Motor neuron (in vitro differentiated cells): ENCODE measurements at places on chromosomes 11 and 22. TPM values are rescaled to one million over a fixed set of nuclear protein-coding genes. Genes with fewer than 3 reads are reported as not detected.

DRD2 gene
- total RNA-seq, result 5.9 and 6.9 TPM in 2 replicates

BARX2 gene
- total RNA-seq, result 0.14 TPM in 1 of 2 replicates, not detected in the other

KRTAP5-2 gene
- total RNA-seq, result 0.71 TPM in 1 of 2 replicates, not detected in the other

PRG3 gene
- total RNA-seq, result not detected in 2 replicates

TENM4 gene
- total RNA-seq, result 17.4 and 24.6 TPM in 2 replicates

PRG2 gene
- total RNA-seq, result 0.34 and 1.1 TPM in 2 replicates

PKP3 gene
- total RNA-seq, result 0.38 and 1.0 TPM in 2 replicates

TBX10 gene
- not detected in 2 replicates for total RNA-seq

FJX1 gene
- 7.8 and 8.6 TPM in 2 replicates for total RNA-seq

OR8A1 gene
- total RNA-seq, result 0.13 TPM in 1 of 2 replicates, not detected in the other

OLFML1 gene
- 0.22 and 0.31 TPM in 2 replicates for total RNA-seq

TECTA gene
- 1.8 and 2.8 TPM in 2 replicates for total RNA-seq

FXYD2 gene
- 0.22 and 0.41 TPM in 2 replicates for total RNA-seq

CCDC15 gene
- total RNA-seq, result 2.4 and 3.2 TPM in 2 replicates

OR5A1 gene
- 0.10 and 0.15 TPM in 2 replicates for total RNA-seq

PDGFB gene
- total RNA-seq, result 0.43 and 0.58 TPM in 2 replicates

LUZP2 gene
- total RNA-seq, result 35.4 and 35.5 TPM in 2 replicates

PKDREJ gene
- 0.27 and 1.2 TPM in 2 replicates for total RNA-seq

AIFM3 gene
- total RNA-seq, result 0.49 and 1.0 TPM in 2 replicates

RAB1B gene
- 99.3 and 114 TPM in 2 replicates for total RNA-seq

SPDYC gene
- not detected in 2 replicates for total RNA-seq

GGA1 gene
- 33.8 and 34.4 TPM in 2 replicates for total RNA-seq

GAL gene
- 5.7 TPM in 2 replicates for total RNA-seq

MS4A6E gene
- not detected in 2 replicates for total RNA-seq

PIK3IP1 gene
- total RNA-seq, result 6.1 and 8.6 TPM in 2 replicates

DDX25 gene
- total RNA-seq, result 0.36 and 0.48 TPM in 2 replicates

CXCR5 gene
- 0.38 TPM in 1 of 2 replicates, not detected in the other for total RNA-seq

C11orf42 gene
- total RNA-seq, result 0.50 and 0.77 TPM in 2 replicates

CATSPER1 gene
- 1.4 TPM in 1 of 2 replicates, not detected in the other for total RNA-seq

TTC36 gene
- total RNA-seq, result 0.50 TPM in 1 of 2 replicates, not detected in the other

OR8G1 gene
- not detected in 2 replicates for total RNA-seq

SLC25A45 gene
- 6.2 and 6.6 TPM in 2 replicates for total RNA-seq

HSPB2 gene
- total RNA-seq, result 0.50 TPM in 1 of 2 replicates, not detected in the other

VWA5A gene
- total RNA-seq, result 8.7 and 10.8 TPM in 2 replicates

LRRC32 gene
- 12.5 and 14.0 TPM in 2 replicates for total RNA-seq

PATE4 gene
- total RNA-seq, result 0.34 and 0.66 TPM in 2 replicates

NXPE4 gene
- not detected in 2 replicates for total RNA-seq

LARGE2 gene
- 0.36 TPM in 1 of 2 replicates, not detected in the other for total RNA-seq

FOSL1 gene
- total RNA-seq, result 0.52 and 0.64 TPM in 2 replicates

DCHS1 gene
- 41.3 and 61.2 TPM in 2 replicates for total RNA-seq

MS4A12 gene
- not detected in 2 replicates for total RNA-seq

OR52A1 gene
- under 0.01 and 0.19 TPM in 2 replicates for total RNA-seq

NAALADL1 gene
- total RNA-seq, result 3.9 and 5.3 TPM in 2 replicates

PRODH gene
- 0.95 and 1.8 TPM in 2 replicates for total RNA-seq
